ENCODE measurements at places on chromosomes 4 and X.

- DNase-seq = no peak
Measured at GRCh38 chr4:100782356-100782755, 264.5 kb upstream of the EMCN start.

GRCh38 chr4:147735413-147736301 lies 3.8 kb downstream of the ARHGAP10 start:
- no peak for DNase-seq

GRCh38 chrX:106672527-106672926 lies 54.0 kb upstream of the RNF128 start:
- DNase-seq = no peak

GRCh38 chr4:7206911-7207567 lies 14.7 kb downstream of the SORCS2 start:
- no peak for DNase-seq

GRCh38 chrX:916230-916599 lies 285.6 kb downstream of the SHOX start:
- no peak for DNase-seq
